ENCODE measurements at places on chromosomes 2 and 18.

GRCh38 chr2:94871226-94872087, at the start of gene TEKT4:
TEKT4 (plus strand) TSS chr2:94871430; CDS start chr2:94871580, 150 bp downstream.
- DNase-seq: no peak

GRCh38 chr2:45777996-45778719, 126.7 kb downstream of the PRKCE start:
- no peak for DNase-seq

GRCh38 chr18:44507729-44508325, 172.9 kb upstream of the SETBP1 start:
- DNase-seq: no peak

DNA sequence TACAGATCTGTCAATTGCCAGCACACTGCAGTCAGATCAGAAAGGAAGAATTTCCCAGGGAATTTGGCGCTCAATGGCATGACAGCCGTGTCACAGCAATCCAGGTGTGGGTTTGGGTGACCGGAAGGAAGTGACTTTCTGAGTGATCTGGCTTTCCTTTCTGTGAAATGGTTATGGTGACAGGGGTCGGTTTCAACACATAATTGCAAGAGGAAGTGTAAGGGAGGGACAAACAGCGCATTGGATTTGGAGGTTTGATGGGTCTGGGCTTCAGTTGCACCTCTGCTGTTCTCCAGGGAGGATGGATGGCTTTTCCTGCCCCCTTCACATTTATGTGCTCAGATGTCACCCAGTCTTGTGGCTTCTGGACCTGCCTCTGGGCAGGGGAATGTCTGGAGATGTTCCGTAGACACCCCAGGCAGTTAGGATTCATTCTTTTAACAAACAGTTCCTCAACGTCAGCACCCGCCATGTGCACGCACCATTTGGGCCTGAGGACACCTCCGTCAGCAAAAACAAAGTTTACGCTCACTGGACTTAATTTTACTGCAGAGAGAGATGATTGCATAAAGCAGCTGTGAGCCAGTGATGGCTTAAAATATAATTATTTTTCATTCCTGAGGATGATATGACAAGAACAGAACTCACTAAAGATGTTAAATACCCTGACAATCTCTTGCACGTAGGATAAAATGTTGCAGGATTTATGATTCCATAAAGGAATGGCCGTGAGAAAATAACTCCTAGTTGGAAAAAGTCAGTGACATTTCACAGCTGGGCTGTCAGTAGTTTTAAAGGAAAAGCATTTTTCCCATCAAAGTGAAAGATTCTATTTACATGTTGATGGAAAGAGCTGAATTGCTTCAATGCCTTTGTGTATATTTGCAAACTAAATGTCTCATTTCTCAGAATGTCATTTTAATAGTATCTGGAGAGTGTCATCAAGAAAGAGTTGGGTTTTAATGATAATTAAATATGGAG, 36.9 kb downstream of the MBP start:
- DNase-seq: no peak

GRCh38 chr2:140947236-140947635, 1183.6 kb downstream of the LRP1B start:
- DNase-seq: no peak

- peak; percentile 61 for DNase-seq
Measured at GRCh38 chr2:59182249-59182648, 941.1 kb upstream of the FANCL start.

DNA sequence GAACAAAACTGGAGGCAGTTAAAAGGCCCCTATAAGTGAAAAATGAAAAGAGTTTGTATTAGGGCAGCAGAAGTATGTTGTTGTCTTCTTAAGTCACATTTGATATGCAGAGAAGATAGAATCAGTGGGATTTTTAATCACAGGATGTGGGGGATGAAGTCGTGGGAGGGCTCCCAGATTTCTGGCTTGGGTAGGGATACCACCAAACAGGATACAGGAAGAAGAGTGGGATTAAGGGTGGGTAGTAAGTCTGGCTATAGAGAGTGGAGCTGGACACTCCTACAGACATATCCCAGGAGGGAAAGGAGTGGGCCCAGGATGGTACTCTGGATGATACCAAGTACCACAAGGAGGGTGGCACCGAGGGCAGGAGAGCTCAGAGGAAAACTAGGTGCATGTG, 99.3 kb downstream of the GAREM1 start:
- no peak for DNase-seq

DNA sequence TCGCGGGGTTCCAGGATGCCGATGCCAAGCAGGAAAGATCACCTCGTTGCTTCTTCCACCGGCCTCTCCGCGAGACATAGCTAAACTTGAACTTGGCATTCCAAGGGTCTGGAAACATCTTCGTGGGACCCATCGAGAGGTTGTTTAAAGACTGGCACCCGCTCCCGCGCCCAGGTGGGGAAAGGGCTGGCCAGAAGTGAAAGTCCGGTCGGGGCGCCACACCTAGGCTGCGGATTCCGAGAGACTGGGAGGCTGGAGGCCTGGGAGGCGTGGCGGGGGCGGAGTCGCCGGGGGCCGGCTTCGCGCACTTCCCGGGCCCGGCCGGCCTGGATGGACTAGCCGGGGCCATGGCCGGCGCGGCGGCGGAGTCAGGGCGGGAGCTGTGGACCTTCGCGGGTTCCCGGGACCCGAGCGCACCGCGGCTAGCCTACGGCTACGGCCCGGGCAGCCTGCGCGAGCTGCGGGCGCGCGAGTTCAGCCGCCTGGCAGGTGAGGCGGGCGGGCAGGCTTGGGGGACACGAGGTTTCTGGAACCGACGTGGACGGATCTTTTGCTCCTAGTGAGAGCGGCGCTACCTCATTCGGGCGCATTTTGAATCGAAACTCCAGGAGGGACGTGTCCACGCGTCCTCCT, at the start of gene MOCOS:
Gene MOCOS (plus strand): TSS at position 305 of the 633 bp plus-strand sequence. CDS start 43 bp downstream, at position 348.
- peak; percentile 89 for DNase-seq

DNA sequence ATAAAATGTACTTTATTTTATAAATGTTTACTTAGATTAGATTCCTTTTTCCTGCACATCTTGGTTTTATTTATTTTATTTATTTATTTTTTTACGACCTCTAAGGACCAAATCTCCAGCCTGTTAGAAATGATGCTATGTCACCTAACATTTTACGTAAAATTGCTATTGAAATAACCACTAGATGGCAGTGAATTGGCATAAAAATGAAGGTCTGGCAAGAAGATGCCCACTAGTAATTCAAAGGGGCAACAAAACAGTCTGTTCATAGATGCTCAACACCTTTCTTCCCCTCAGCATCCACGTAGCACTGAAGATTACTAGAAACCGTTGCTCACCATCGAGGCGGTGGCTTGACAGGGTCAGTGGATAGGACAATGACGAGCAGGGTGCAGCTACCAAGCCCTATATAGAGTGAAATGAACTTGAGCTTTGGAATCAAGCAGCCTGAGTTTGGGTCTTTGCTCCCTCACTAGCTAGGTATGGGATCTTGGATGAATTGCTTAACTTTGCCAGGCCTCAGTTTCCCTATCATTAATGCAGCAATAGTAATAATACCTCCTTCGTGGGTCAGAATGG, 128.7 kb upstream of the L3MBTL4 start:
- DNase-seq: peak; percentile 46

- DNase-seq: no peak
Measured at GRCh38 chr2:213422211-213422610, 137.9 kb downstream of the SPAG16 start.

GRCh38 chr2:69734854-69735544, 6.9 kb upstream of the ANXA4 start:
- no peak for DNase-seq

DNA sequence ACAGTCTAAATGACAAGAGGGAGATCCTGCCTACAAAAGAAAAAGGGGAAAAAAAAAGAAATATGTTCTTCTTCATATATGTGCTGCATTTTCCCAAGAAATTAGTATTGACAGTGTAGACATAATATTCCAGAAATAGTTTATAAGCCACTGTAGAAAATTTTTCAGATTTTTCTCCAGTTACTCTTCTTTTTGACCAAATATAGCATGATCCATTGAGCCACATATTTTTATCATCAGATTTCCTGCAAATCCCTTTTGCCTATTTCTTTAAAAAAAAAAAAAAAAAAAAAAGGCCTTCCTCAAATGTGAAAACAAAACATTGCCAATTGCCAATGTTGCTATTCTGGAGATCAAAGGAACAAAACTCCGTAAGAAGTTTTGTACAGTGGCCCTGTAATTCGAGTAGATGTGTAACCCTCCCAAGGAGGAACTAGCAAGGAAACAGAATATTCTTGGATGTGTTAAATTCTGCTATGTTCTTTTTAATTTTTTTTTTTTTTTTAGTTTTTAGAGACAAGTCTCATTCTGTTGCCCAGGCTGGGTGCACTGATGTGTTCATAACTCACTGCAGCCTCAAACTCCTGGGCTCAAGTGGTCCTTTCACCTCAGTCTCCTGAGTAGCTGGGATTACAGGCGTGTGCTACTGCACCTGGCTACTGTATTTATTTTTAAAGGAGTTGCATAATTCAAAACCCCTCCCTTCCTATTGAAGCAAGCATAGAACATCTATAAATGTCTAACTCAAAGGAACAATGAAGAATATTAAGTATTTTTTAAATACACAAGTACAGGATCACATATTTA, 12.5 kb upstream of the CABYR start:
- no peak for DNase-seq

DNA sequence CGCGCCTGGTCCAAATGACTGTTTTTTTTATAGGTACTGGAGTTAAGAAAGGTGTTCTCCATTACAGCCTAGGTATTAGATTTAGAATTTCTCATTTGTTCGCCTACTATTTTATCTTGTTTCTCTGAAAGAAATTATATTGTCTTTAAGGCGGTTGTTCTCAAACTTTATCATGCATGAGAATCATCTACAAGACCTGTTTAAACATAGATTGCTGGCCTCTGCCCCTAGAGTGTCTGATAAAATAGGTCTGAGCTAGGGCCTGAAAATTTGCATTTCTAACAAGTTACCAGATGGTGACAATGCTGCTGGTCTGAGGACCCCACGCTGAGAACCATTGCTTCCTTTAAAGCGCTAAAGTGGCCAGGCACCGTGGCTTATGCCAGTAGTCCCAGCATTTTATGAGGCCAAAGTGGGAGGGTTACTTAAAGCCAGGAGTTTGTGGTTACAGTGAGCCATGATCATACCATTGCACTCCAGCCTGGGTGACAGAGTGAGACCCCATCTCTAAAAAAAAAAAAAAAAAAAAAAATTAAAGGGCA, 34.0 kb upstream of the RNF138 start:
- no peak for DNase-seq

- peak; percentile 9 for DNase-seq
Measured at GRCh38 chr18:60113396-60113795, 213.6 kb downstream of the PMAIP1 start.

- no peak for DNase-seq
Measured at GRCh38 chr2:70381821-70382220, 80.0 kb upstream of the FAM136A start.

DNA sequence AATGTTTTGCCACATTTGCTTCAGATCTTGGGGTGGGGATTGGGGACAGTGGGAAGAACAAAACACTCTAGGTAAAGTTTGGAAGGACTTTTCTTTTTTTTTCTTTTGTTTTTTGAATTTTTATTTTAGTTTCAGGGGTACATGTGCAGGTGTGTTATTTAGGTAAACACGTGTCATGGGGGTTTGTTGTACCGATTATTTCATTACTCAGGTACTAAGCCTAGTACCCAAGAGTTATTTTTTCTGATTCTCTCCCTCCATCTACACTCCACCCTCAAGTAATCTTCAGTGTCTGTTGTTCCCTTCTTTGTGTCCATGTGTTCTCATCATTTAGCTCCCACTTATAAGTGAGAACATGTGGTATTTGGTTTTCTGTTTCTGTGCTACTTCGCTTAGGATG, 73.3 kb downstream of the FASTKD2 start:
- DNase-seq: no peak

GRCh38 chr18:9705183-9705829, 2.8 kb upstream of the RAB31 start:
- peak; percentile 41 for DNase-seq

- no peak for DNase-seq
Measured at GRCh38 chr2:173075056-173075780, 428 bp upstream of the MAP3K20 start.

DNA sequence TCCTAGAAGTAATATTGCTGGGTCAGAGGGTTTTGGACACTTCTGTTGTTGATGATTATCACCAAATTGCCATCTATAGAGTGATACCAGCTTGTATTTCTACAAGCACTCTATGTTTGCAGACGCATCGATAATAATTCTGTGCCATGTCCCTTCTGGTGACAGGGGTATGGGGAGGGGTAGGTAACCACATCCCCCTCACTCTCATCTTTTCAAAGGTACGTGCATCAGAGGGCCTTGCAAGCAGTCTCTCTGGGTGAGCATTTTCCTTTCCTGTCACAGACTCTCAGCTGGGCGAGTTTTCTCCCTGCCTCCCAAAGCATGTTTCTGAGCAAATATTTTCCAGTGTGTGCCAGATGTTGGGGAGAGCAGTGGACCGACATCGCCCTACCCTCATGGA, 98.0 kb downstream of the SMAD7 start:
- DNase-seq: no peak

DNA sequence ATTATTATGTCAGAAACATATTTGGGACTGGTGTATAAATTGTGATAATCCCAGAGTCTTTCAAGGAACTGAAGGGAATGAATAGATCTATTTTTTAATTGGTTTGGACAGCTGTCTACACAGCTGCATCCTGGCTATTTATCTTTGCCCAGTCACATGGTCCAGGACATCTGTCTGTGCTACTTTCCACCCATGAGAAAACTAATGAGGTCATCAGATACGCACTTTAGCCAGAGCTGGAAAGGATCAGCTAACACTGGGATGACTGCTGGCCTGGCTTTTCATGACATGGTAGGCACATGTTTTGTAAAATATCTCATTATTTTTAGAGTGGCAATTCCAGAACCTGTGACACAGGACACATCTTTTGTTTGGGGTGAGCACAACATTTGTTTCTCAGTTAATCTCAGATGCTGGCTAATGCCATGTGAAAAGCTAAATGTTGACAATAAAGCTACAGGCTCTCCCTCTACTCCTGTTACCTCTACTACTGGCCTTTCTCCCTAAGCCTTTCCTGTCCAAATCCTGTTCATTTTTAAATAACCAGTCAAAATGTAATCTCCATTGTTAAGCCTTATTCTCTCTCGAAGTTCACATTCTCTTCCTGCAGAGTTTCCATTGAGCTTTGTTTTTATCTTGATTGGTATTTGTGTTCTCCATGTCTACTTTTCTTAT, 500.7 kb downstream of the RIT2 start:
- peak; percentile 9 for DNase-seq

- DNase-seq: no peak
Measured at GRCh38 chr2:80971-81736, 34.8 kb upstream of the FAM110C start.

GRCh38 chr2:95670167-95670566, 78.4 kb downstream of the TRIM43 start:
- DNase-seq: no peak

DNA sequence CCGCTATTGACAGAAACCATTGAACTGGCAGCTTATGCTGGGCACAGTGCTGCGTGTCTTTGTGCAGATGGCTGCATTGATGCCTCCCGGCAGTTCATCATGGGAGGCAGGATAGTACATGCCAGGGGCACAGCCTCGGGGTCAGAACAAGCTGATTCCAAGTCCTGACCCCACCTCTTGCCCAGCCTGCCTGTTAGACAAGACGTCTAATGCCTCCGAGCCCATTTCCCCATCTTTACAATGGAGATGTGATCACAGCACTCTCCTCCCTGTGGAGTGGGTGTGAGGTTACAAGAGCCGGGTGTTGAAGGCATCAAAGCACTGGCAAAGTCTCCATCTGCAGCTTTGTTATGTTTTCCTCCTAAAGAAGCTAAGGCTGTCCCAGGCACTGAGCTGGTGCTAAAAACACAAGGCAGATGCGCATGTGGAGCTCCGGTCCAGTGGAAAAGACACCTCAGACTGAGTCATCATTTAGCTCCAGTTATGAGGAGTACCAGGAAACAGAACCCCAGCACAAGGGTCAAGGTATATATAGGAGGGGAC, 125.7 kb upstream of the EPAS1 start:
- peak; percentile 53 for DNase-seq

GRCh38 chr2:160494201-160494644, 616 bp upstream of the RBMS1 start:
- peak; percentile 35 for DNase-seq

Data from hepatocyte (in vitro differentiated cells).